ENCODE measurements at places on chromosomes 2 and 18.
A peak's percentile ranks its signal among the peaks of the same experiment; 100 is the strongest.

DNA sequence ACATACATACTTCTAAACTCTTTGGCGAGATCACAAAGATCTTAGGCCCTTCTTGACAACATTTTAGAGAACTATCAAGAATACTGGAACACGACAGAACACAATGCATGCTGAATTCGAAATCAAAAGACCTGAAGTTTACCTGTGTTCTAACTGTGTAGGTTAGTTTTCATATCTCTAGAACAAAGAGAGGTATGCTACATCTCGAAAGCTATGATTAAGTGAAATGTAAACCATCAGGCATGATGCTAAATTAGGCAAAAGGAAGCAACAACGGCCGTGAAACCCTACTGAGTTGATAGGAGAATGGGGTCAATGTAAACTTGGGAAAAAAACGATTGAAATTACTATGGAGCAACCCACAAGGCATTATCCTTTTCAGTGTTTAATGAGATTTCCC is 43.7 kb downstream of the IKZF2 start:
- DNase-seq: no peak

GRCh38 chr2:37767959-37768925 is 96.8 kb upstream of the CDC42EP3 start:
- peak; percentile 80 for DNase-seq

- DNase-seq: peak; percentile 49
These were observed 8.4 kb downstream of the ACSL3 start for GRCh38 chr2:222869252-222869560.

- no peak for DNase-seq
These were observed 242.8 kb downstream of the GLI2 start for GRCh38 chr2:120978359-120979050.

Measured in inflammatory macrophage (primary cell).